ENCODE measurements at places on chromosomes 1 and 21.

DNA sequence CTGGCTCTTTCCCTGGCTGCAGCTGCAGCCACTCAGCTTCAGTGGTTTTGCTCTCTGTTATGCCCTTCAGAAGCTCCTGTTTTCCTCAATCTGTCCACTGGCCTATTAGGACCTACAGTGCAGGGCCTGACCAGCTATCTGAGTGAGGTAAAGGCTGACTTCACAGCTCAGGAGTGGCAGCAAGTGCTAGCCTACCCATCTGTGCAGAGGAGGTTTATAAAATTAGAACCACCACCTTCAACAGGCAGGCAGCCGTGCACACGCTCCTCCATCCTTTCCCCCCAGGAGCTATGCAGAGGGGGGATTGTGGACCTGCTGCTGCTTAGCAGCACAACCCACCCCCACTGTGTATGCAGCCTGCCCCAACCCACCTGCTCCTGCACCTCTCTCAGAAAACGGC, 8.3 kb downstream of the ADAR start:
- no peak for DNase-seq

- no peak for DNase-seq
Measured at GRCh38 chr1:170807432-170807831, 127.9 kb upstream of the MROH9 start.

GRCh38 chr1:199041173-199041914, 402.5 kb downstream of the PTPRC start:
- DNase-seq: no peak

DNA sequence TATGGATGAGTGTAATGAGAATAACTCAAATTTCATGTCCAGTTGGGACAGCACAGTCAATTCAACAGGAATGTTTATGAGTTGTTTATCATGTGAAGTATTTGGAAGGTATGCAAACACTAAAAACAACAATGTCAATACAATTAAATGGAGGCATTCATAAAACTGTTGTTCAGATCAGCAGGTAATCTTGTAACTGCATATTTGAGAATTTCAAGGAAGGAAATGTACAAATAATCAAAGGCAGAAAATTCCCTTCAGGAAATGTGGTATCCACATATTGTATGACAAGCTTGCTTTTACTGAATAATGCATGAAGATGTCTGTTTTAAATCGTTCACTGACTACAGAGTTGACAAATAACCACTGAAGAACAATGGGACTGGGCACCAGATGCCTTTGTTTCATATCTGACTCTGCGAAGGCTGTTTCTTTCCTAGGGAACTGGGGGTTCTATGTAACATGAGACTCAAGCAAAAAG, 198.3 kb downstream of the LTN1 start:
- no peak for DNase-seq

DNA sequence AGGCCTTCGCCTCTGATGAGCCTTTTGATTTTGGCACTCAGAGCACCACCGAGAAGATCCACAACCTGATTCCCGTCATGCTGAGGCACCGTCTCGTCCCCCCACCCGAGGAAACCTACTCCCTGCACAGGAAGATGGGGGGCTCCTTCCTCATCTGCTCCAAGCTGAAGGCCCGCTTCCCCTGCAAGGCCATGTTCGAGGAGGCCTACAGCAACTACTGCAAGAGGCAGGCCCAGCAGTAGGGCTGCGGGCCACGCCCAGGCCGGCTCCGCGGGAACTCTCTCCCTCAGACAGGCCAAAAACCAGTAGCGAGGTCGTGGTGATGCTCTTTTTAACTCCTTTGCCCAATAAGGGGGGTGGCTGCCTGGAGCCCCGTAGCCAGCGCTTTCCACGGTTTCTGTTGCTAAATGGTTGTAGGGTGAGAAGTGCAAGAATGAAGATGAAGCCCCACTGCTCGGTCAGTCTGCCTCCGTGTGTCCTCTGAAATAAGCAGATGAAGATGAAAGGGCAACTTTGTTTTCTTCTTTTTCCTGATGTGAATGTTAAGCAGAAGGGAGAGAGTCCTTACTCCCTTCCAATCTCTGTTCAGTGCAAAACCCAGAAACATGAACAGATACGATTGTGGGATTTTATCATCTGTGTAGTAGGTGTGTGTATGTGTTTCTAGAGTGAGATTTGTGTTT, 46.5 kb downstream of the COQ8A start:
- no peak for DNase-seq

DNA sequence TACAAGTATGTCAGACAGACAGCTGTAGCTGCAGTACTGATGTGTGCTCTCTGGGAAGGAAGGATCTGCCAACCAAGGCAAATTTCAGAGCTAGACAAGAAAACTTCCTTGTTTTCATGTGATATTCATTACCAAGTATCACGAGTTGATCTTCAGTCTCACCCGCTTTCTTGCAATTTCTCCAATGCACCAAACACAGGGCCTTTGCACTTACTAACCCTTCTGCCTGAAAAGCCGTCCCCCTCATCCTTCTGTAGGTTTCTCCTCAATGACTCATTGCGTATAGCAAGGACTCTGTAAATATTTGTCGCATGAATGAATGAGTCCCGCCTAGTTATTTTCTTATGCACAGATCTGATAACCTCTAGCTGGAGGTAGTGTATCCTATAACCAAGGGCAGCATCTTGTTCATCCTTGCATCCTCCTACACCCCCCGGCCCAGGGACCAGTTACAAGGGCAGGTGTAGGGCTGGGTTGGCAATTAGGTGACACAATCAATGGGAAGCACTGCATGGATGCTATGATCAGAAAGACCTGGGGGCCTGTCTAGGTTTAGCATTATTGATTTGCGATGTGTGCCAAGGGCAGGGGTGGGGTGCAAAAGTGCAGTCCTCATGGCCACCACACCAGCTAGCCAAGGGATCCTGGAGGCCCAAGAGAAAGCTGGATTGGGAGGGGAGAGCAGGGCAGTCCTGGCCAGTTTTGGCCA, 51.4 kb upstream of the GPR157 start:
- DNase-seq: no peak

DNA sequence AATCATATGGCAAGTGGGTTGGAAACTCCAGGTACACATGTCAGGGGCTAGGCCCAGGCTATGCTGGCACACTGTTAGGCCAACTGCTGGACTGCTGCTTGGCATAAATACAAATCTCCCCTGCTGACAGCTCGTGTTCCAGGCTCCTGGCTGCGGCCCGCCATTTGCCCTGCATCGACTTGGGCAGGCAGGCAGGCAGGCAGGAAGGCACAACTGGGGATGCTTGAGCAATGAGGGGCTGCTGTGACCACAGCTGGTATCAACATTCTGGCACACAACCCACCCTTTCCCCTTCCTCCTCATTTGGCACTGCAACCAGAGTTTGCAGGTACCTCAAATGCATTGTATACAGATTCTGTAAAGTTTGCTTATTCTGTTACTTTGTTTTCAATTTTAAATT, 53.2 kb downstream of the SAMSN1 start:
- no peak for DNase-seq

DNA sequence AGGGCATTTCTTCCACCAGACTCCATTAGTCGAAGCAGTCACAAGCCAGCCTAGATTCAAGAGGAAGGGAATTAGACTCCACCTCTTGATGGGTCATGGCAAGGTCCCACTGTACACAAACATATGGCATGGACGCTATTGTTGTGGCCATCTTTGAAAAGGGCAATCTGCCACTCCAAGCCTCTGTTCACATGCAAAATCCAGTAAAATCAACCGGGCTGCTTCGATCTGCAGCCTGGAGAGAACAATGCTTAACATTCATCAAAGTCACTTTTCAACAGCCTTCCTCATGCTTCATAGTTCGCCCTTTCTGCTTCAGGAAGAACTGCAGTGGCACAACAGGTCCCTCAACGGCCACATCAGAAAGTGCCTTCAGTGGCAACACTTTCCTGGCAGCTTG, 28.0 kb upstream of the GJB5 start:
- DNase-seq: no peak

DNA sequence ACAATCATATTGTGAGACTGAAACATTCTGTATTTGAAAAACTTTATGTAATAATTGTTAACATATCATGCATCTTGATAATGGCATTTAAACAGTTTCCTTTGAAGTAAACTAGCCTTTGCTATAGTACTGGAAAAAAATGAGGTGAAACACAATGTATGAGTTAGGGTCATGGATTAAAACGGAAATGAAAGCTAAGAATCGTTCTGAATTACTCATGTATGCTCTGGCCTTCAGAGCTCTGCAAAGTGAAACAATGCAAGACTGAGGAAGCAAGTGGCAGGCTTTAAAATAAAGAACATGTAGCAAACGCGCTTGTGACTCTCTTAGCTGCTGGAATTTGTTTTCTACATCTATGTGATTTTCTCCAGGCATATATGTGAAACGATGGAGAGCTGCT, 317.1 kb downstream of the DPYD start:
- no peak for DNase-seq

DNA sequence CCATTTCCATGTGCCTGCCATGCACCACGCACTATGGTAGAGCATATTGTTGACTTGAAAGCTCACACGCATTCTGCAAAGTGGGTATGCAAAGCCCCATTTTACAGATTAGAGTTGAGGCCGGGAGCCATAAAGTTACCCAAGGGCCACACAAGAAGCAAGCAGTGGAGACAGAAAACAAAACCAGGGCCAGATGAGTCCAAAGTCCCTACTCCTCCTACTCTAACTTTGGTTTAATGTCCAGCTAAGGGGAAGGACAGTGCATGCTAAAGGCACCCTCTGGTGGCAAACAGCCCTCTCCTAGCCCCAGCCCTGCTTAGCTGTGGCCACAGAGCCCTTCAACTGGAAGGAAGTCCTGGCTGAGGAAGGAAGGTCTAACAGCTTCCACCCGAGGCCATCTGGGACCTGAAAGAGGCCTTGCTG, 74.9 kb downstream of the SLC66A1 start:
- no peak for DNase-seq

DNA sequence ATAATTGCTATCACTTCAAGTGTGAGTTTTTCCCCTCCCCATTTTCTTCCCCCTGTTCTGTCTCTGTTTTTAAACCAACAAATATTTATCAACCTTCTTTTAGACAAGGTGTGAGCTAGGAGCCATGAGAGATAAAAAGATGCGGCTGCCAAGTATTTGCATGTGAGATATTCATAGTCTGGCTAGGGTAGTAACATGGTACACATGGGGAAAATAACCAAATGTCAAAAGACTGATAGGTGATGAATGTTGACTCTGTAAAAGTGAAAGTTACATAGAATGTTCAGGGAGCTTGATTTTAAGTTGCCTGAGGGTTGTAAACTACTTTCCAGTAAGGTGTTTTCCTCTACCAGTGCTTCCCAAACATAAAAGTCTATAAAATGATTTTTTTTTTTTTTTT, 25.4 kb upstream of the SRP9 start:
- no peak for DNase-seq

DNA sequence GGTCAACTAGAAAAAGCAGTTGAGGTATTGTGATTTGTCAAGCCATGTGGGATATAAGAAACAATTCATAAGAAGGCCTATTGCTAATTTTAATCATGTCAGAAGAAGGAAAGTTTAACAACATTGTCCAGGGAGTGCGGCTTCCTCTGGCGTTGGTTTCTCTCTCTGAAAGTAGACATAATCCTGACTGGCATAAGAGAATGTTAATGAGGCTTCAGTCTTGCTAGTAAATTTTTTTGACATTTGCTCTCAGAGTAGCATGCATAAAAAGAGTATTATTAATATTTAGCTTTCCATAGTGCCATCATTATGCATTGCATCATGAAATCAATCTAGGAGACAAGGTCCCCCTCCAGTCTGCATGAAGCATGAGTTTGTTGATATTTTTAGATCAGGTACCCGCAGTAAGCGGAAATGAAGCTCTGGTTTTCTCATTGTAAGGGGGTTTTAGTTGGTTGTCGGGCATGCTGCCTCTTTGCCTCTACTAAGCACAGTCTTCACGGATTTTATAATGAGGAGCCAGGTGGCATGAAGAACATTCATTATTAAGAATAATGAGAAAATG, 12.8 kb upstream of the PRDM2 start:
- DNase-seq: no peak

Measured in NCI-H446 (cell line).